ENCODE measurements at places on chromosomes 2 and 18.

GRCh38 chr2:198653311-198653710 lies 804.4 kb downstream of the SATB2 start:
- DNase-seq = no peak

- no peak for DNase-seq
Observed at GRCh38 chr18:73980289-73980979, 167.2 kb downstream of the FBXO15 start.

- no peak for DNase-seq
Observed at GRCh38 chr18:79515331-79515730, 119.6 kb downstream of the NFATC1 start.

GRCh38 chr2:127166231-127166860 lies 53.8 kb downstream of the CYP27C1 start:
- no peak for DNase-seq

DNA sequence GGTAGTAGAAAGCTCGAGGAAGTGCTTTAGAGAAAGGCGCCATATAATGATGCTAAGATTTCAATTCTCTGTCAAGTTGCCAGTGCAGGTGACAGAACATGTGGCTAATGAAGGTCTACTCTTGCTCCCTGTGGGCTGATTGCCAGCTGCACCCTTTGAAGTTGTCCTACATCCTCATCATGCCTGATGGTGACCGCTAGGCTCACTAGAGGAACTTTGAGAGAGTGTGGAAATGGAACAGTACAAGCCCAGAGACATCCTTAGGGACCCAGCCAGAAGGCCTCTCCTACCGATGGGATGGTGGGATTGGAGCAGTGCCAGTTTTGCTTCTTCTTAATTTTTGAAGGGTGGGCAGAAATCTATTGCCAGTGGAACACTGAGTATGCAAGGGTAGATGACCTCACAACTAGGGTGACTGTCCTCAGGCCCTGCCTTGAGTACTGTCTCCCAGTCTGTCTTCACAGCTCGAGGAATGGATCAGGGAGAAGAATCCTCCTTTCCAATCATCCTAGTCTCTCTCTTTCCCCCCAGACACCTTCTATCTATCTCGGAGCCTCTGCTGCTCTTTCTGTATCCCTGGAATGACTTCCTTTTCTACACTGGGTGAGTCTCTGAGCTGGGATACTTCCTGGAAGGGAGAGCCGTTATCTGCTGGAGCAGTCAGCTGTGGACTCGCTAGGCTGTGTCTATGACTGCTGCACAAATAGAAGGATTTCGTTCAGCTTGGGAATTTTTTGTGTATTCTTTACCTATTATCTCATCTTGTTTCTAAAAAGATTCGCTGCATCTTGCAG lies 33.5 kb downstream of the LGALSL start:
- no peak for DNase-seq

DNA sequence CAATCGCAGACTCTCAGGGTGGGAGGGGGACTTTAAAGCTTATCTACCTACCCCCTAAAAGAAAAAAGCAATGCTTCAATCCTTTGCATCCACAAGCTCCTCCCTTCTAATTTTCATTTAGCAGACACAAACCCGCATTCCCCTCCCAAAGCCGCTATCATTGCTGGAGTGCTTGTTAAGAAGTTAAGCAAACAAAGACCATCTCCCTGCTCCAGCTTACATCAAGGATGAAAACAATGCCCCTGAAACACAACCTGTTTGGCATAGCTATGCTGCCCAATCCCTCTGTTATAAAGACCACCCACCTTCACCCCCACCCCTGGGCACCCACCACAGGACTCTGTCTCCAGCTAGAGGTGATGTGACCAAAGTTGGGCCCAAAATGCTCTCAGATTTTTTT lies 33.0 kb downstream of the REEP1 start:
- no peak for DNase-seq

- DNase-seq = no peak
Observed at GRCh38 chr2:118340103-118340502, 251.8 kb downstream of the INSIG2 start.

DNA sequence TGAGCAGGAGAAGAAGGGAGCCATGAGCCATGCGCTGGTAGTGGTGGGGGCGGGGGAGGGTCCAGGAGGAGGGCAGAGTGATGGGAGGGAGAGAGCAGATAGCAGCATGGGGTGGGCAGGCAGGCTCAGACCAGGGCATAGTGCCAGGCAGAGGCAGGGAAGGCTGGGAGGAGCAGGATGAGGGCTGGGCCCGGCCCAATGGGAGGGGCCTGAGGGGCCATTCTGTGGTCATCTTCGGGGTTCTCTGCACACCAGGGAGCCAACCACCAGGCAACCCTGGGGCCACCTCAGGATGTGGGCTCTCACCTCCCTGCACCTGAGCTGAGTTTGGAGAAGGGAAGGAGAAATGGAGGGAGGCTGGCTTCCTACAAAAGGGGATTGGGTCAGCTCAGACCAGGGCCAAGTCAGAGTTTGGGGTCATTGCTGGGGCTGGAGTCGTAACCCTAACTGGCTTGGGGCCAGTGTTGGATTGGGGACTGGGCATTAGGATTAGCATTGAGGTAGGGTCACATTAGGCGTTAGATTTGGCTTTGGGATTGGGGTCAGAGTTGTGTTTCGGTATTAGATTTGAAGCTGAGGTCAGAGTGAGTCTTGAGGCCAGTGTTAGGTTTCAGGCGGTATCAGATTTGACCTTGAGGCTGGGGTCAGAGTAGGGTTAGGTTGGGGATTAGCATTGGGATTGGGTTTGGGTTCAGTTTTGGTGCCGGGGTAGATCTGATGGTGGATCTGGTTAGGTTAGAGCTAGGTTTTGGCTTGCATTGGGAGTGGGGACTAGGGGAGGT lies 11.2 kb downstream of the VIL1 start:
- DNase-seq = no peak

DNA sequence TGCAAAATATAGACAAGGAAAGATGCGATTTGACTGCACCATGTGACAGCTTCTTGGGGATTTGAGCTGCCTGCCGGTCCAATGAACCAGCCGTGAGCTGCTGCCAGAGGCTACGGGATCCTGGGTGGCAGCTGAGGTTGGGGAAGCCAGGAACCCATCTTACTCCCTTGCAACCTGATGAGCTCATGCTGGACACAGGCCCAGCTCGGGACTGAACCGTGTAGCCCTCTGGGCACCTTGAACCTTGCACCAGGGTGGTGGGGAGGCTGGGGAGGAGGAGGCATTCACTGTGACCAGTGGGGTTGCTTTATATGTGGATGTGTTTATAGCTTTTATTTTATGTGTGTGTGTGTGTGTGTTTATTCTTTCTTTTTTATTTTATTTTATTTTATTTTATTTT lies 9.1 kb downstream of the ALPI start:
- no peak for DNase-seq

- DNase-seq = no peak
Observed at GRCh38 chr2:219744066-219744465, 116.6 kb downstream of the SLC4A3 start.

DNA sequence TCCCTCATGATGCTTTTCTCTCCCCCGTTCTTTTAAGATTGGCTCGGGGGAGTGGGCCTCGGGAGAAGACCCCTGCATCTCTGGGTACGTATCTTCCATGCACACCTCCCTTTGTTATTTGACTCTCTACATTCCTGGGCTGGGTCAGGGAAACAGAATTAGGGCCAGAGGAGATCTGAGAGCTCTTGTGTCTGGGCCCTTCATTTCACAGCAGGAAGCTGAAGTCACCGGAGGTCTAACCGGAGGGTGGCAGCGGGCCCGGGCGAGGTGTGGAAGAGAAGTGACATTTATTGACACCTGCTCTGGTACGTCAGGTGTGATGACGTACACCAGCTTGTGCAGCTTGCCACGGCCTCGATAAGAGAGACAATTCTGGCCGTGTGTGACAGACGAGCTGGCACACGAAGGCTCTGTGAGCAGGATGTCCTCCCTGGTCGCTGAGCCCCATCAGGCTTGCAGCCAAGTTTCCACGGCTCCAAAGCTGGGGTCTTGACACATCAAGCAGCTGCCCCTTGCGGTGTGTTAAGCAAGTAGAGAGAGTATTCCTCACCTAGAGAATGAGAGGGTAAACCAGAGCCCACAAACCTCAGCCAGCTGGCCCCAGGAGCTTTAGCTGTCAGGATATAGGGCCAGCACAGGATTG lies 30.4 kb downstream of the TOGARAM2 start:
- no peak for DNase-seq

DNA sequence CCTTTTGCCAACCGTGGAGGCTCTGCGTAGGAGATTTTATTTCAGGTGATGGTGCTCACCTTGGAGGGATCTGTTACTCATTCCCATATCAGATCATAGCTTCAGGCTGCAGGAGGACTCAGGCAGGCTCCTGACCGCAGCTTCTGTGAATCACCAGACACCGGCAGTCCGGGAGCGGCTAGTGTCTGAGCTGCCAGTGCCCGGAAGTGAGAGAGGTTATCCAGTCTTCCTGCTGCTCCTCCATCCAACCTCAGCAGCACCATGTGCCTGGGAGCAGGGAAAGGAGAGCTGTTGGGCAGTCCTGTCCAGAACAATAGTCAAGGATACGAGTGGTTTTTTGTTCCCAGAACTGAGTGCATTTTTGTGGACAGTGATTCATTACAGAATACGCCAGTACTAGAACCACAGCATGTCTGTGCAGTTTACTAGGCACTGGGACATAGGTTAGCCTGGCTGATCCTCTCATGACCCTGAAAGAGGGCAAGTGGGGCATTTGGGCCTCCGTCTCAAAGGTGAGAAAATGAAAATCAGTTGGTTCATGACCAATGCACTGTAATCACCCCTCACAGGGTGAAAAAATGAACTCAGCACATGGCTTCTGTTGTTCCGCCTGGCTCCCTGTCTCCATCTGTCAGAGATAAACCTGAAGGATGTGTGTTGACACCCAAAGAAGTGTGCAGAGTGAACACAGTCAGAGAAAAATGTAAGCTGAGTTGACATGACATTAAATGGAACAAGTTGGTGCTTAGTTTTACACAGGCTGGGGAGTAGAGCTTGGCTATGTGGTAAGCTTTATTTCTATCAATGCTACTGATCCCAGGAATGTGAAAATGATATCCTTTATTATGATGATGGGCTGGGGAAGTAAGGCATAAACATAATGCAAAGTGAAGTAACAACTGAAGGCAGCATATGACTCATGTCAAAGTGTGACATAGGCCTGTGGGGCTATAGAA lies 12.2 kb downstream of the FHOD3 start:
- DNase-seq = no peak

DNA sequence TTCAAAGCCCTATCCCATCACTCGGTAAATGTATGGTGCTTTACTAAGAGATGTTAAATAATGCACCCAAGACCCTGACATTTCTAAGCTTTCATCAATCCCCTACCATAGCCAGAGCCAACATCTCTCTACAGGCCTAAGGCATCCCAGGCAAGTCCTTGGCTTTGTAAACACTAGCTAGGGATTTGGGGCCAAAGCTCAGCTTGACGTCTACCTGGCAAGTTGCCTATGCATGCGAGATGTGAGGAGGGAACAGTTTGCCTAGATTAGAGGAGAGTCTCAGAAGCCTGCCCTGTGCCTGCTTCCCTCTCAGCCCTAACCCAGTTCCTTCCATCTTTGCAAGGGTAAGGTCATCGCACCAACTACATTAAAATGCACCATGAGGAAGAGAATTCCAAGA lies 221.5 kb upstream of the NCKAP5 start:
- DNase-seq = no peak

- DNase-seq = no peak
Observed at GRCh38 chr2:239630618-239631286, 229.9 kb upstream of the HDAC4 start.

- no peak for DNase-seq
Observed at GRCh38 chr2:113234721-113235346, 43.9 kb downstream of the PAX8 start.

- no peak for DNase-seq
Observed at GRCh38 chr18:47983055-47983454, 52.6 kb upstream of the SMAD2 start.

GRCh38 chr2:127407661-127408003 lies 10.6 kb upstream of the PROC start:
- peak; percentile 21 for DNase-seq

DNA sequence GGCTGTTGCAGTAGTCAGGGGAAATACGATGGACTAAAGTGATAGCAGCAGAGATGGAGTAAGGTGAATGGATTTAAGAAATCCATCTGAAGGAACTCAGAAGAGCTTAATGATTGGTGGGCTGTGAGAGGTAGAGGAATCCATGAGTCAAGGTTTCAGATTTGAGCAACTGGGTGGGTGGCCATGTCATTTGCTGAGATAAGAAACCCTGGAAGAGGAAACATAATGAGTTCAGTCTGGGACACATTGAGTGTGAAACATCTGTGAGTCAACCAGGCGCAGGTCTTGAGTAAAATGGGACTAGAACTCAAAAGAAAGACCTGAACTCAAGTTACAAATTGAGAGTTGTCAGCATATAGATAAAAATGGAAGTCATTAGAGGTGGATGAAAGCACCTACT lies 19.7 kb upstream of the ASNSD1 start:
- DNase-seq = no peak

DNA sequence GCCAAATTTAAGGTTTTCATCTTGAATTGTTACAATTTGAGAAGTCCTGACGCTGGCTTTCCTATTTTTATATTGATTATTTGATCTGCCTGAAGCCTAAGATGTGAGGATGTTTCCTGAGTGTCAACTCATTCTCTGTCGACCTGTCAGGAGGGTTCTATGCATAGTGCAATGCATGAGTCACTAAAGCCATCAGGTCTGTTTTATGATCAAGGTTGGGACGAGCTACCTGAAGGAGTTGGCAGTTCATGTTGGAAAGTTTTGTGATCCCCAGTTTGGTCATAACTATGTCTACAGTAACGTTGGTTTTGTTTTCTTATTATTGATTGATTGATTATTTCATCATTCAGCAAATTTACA lies 71.2 kb downstream of the NABP1 start:
- no peak for DNase-seq

GRCh38 chr2:19799881-19800780 lies 101.7 kb downstream of the TTC32 start:
- DNase-seq = no peak

DNA sequence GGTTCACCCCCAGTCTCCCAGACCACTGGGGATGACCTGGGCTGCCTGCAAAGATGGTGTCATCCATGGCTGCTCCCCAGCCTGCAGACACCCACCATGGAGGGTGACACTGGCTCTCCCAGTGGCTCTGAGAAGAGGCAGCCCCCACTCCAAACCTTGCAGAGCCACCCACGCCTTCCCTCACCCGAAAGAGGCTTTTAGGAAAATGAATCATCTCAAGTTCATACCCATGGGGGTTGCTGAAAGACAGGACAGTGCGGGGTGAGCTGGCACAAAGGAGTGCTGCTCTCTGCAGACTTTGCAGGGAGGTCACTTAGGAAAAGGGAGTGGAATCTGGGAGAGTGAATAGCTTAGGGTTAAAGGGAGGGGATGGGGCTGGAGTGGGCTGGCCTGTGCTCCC lies 36.4 kb downstream of the MPHOSPH10 start:
- DNase-seq = no peak

- DNase-seq = no peak
Observed at GRCh38 chr2:240685771-240686371, 3.2 kb upstream of the AQP12B start.

DNA sequence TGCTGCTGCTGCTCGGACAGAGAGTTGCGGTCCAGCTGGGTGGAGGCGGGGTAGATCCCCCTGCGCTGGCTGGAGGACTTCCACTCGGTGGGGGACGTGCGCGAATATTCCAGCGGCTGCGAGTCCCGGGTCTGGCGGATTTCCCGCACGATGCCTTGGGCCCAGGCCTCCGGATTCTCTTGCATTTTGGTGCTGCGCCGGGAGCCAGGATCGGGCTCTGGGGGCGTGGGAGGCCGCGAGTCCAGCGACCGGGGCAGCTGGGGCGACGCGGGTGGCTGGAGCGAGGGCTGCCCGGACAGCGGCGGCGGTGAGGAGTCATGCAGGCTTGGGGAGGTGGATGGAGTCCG lies 4.8 kb downstream of the NT5C1B start:
- no peak for DNase-seq
